ENCODE measurements at places on chromosomes 3 and 15. TPM values are rescaled to one million over a fixed set of nuclear protein-coding genes. Genes with fewer than 3 reads are reported as not detected.
A peak's percentile ranks its signal among the peaks of the same experiment; 100 is the strongest.

The DZIP1L gene
- total RNA-seq: 11.0 TPM

The GRM7 gene
- not detected for total RNA-seq

GRCh38 chr3:105868742-105869530 lies at the start of gene CBLB:
TSS of gene CBLB (minus strand) at chr3:105869012. CDS start at chr3:105867577, 1,435 bp downstream.
- H3K27ac ChIP-seq: peak within 1 kb of the TSS; percentile 75
- no peaks in the 10 kb centered on the region for H3K36me3 ChIP-seq
- no peaks in the 10 kb centered on the region for H3K27me3 ChIP-seq

DNA sequence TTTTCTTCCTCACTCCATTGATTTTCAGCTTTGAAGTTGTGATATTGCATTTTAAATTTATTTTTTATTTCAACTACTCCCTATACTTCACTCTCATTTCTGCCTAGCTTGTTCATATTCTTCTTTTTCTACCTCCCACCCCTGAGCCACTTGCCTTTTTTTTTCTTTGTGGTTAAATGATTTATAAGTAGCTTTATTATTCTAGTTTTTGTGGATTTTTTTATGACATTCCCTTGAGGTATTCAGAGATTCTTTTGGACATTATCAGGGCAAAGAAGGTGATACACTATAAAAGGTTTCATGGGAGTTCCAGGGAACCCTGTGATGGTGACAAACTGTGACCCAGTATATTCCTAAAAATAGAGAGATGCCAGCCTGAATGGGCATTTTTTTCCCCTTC lies 3.3 kb downstream of the C15orf61 start:
- no peak for DNase-seq
- H3K4me1 ChIP-seq: peaks cover 12% of the 10 kb centered on the region
- 0 out of 2 replicates have a peak, but pooled peaks cover 4% of the 10 kb centered on the region for H3K36me3 ChIP-seq
- no peaks in the 10 kb centered on the region for H3K27me3 ChIP-seq

GRCh38 chr15:56866803-56867202 lies 51.6 kb upstream of the TCF12 start:
- peaks cover 14% of the 10 kb centered on the region for H3K4me1 ChIP-seq
- H3K27me3 ChIP-seq: no peaks in the 10 kb centered on the region
- H3K27ac ChIP-seq: no peak overlapping the region
- DNase-seq: no peak

- no peaks in the 10 kb centered on the region for H3K27me3 ChIP-seq
- no peak overlapping the region for H3K27ac ChIP-seq
- no peak for DNase-seq
- H3K4me3 ChIP-seq: no peak overlapping the region
- H3K4me1 ChIP-seq: 0 out of 2 replicates have a peak, but pooled peaks cover 3% of the 10 kb centered on the region
Observed at GRCh38 chr3:100458814-100459213, 33.6 kb upstream of the TMEM45A start.

DNA sequence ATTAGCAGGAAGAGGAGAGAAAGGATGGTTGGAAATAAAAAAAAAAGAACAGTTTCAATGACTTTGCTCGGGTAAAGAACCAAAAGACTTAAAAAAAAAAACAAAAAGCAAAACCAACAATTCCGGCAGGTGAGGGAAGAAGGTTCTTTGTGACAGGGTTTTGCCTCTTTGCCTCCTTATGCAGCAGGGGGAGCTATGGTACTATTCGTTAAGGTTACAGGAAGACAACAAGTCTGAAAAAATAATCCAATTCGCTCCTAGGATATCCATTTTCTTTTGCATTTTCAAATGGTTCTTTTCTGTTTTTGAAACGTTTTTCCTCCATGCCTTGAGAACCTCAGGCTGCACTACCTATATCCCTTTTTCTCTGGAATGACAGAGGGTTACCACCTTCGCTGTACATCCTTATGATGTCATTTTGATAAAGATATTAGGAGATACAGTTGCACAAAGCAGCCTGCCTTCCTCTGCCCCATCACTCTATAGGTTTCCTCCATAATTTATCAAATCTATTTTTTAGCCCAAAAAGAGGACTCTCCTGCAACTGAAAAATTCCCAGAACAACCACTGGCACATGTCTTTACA lies 55.0 kb downstream of the CFAP20DC start:
- peak; percentile 19 for DNase-seq
- H3K36me3 ChIP-seq: no peaks in the 10 kb centered on the region
- no peak overlapping the region for H3K4me3 ChIP-seq

Data from SJCRH30 (cell line).